CD4-positive, alpha-beta T cell treated with Interleukin-15 for 4 hours (primary cell): ENCODE measurements at places on chromosomes 4 and X.

DNA sequence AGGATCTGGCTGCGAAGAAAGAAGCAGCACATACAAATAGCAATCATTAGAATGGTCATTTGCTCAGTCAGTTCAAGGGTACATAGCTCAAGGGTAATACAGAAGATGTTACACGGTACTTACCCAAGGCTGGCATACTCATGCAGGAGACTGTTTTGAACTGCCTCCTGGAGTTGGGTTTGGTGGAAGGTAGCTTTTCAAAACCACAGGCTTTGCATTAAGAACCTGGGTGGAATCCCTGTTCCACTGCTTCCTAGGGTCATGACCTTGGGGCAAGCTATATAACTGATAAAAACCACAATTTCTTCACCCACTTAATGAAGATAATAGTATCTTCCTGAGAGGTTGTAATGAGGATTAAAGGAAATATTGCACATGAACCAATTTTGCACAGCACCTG, 36.5 kb downstream of the TBC1D9 start:
- DNase-seq, result no peak

DNA sequence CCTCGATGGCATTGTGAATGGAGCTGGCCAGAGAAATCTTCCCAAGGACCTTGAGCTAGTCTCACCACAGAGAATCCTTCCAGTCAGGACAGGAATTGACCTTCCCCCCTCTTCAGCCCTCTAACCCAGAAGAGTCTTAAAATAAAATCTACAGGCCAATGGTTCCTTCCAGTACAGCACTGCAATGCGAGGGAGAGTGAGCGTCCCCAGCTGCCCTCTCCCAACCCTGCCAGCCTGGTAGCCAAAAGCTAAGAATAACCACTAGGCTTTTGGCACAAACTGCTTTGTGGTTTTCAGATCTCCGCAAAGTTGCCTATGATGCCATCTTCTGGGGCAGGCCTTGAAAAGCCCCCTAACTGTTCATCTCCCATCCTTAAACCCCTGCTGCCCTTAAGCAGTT, 175.1 kb downstream of the AR start:
- DNase-seq, result no peak

DNA sequence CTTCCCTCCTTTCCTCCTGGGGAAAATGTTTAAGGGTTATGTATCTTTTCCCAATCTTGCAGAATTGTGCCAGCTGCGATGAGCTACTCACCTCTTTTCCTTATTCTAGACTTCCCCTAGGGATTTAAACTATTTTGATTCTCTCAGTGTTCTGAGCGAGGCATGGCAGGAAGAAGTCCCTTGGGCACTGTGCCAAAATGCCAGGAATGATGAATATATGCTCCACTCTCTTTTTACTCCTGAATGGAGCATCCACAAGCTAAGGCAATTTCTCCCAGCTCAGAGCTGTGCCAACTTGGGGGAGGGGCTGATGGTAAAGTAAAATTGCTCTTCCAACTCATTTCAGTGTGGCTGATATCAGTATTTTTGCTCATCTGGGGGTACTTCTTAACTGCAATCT, 4.0 kb upstream of the C4orf17 start:
- no peak for DNase-seq

DNA sequence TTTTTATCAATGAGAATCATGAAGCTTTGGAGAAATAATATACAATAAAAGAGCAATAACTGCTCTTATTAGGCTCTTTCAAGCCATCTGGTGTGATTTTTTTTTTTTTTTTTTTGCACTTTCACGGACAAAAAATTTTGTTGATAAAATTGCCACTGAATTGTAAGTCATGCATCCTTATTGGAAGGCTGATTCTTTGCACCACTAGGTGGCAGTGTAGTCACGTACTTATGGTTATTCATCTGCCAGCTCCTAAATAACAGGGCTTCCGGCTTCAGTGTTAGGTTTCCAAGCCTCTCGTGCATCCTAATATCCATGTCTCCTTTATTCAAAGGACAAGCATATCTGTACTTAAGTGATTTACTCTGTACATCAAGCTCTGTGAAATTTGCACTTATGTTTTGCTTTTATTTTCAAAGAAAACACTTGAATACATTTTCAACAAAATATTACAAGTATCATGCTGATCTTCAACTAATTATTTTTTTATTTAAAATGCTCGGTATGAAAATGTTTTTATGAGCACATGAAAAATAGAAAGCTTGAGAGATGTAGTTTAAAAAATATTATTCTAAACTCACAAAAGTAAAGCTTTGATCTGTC, 1578.3 kb upstream of the TENM3 start:
- peak; percentile 43 for DNase-seq

- DNase-seq, result no peak
Measured at GRCh38 chrX:331151-331824, 12.7 kb upstream of the GTPBP6 start.

GRCh38 chr4:94372991-94373390, 30.4 kb upstream of the HPGDS start:
- DNase-seq, result no peak

DNA sequence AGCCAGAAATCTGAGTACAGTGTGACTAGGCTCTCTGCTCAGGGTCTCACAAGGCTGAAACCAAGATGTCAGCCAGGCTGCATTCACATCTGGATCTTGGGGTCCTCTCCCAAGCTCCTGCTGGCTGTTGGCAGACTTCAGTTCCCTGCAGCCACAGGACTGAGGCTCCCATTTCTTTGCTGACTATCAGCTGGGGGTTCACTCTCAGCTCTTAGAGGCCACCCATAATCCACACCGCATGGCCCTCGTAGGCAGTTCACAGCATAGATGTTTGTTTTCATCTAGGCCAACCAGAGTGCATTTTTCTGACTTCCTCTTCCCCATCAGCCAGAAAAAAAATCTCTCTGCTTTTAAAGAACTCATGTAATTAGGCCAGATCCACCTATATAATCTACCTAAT, 8.2 kb upstream of the WDR44 start:
- no peak for DNase-seq

- DNase-seq, result no peak
Measured at GRCh38 chrX:9681422-9681821, 84.2 kb downstream of the GPR143 start.
